ENCODE measurements at places on chromosomes 2 and 18. TPM values are rescaled to one million over a fixed set of nuclear protein-coding genes. Genes with fewer than 3 reads are reported as not detected.

DNA sequence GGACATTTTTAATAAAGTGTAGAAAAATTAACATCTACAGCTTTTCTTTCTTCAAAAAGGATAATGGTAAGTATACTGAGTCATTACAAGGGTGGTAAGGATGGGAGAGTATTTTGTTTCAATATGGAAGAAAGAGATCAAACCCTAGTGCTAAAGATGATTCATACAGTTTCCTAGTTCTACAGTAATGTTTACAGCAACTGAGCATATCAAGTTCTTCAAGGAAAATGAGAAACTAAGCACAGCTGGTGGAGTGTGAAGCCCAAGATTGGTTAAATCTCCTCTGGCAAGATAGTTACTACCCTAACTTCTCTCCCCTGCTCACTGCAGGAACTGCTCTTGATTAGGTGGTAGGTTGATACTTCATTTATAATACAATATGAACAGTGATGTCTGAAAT is 467.5 kb downstream of the XIRP2 start:
- DNase-seq, result peak; percentile 85

GRCh38 chr2:13480057-13480456 is 763.3 kb downstream of the TRIB2 start:
- DNase-seq, result no peak

- DNase-seq, result peak; percentile 34
Measured at GRCh38 chr2:218476676-218477075, 57.8 kb downstream of the VIL1 start.

DNA sequence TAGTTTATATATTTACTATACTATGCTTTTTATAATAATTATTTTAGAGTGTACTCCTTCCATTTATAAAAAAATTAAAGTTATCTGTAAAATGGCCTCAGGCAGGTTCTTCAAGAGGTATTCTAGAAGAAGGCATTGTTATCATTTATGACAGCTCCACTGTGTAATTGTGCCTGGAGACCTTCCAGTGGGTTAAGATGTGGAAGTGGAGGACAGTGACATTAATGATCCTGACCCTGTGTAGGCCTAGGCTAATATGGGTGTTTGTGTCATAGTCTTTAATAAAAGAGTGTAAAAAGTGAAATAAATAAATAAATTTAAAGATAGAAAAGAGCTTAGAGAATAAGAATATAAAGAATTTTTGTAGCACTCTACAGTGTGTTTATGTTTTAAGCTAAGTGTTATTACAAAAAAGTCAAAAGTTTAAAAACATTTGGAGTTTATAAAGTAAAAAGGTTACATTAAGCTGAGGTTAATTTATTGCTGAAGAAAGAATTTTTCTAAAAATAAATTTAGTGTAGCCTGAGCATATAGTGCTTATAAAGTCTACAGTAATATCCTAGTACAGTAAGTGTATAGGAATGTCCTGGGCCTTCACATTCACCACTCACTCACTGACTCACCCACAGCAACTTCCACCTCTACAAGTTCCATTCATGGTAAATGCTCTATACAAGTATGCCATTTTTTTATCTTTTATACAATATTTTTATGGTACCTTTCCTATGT is 190.0 kb upstream of the SESTD1 start:
- peak; percentile 97 for DNase-seq

Gene ECEL1
- not detected for total RNA-seq

Gene ST6GAL2
- not detected for total RNA-seq

Gene ELOA2
- not detected for total RNA-seq

Gene CDH2
- total RNA-seq, result 2.0 TPM

Gene COL6A3
- 1,525 TPM for total RNA-seq

Gene KCNJ3
- total RNA-seq, result not detected

Gene REG3G
- not detected for total RNA-seq

Data from fibroblast of lung (primary cell).